Esophagus squamous epithelium (tissue), 5 donors: ENCODE measurements at places on chromosomes 7 and 10. TPM values are rescaled to one million over a fixed set of nuclear protein-coding genes. Genes with fewer than 3 reads are reported as not detected.
A peak's percentile ranks its signal among the peaks of the same experiment; 100 is the strongest.

DNA sequence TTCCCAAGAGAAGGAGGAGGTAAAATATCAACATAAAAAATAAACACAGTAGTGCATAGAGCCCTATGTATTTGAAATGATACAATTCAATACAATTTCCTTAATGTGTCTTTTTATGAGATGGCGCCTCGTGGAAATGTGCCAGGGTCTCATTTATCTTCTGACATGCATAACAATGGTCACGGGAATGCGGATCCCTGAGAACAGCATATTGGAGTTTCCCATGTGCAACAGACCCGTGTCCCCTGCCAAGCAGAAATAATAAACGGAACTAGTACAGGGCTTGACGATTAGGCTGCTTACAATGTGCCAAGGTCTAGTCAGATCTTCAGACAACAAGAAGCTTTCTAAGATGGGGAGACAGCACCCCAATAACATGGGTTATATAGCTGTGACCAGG is 217.9 kb downstream of the ARHGAP21 start:
- no peaks in the 10 kb centered on the region for H3K27me3 ChIP-seq
- DNase-seq = no peak
- H3K27ac ChIP-seq = peak overlapping the region; percentile 33
- H3K36me3 ChIP-seq = peaks cover 91% of the 10 kb centered on the region
- no peaks in the 10 kb centered on the region for H3K4me1 ChIP-seq
- H3K4me3 ChIP-seq = no peak overlapping the region

- H3K4me3 ChIP-seq = no peak overlapping the region
- no peaks in the 10 kb centered on the region for H3K27me3 ChIP-seq
- DNase-seq = no peak
- H3K36me3 ChIP-seq = no peaks in the 10 kb centered on the region
- H3K27ac ChIP-seq = no peak overlapping the region
Measured at GRCh38 chr7:26500749-26501352, 209.2 kb downstream of the SNX10 start.

- peaks cover 62% of the 10 kb centered on the region for H3K4me1 ChIP-seq
- no peak for DNase-seq
- peak overlapping the region; percentile 85 for H3K4me3 ChIP-seq
- no peaks in the 10 kb centered on the region for H3K27me3 ChIP-seq
- H3K36me3 ChIP-seq = no peaks in the 10 kb centered on the region
Measured at GRCh38 chr10:1050145-1050544, 1.2 kb upstream of the IDI1 start.

CRYGN gene
- total RNA-seq = not detected

C10orf62 gene
- total RNA-seq = not detected

GRCh38 chr10:59869594-59869940 is 36.8 kb downstream of the CCDC6 start:
- DNase-seq = no peak
- no peaks in the 10 kb centered on the region for H3K36me3 ChIP-seq
- no peak overlapping the region for H3K4me3 ChIP-seq
- H3K4me1 ChIP-seq = peaks cover 24% of the 10 kb centered on the region
- no peaks in the 10 kb centered on the region for H3K27me3 ChIP-seq

- no peak overlapping the region for H3K4me3 ChIP-seq
- H3K4me1 ChIP-seq = no peaks in the 10 kb centered on the region
- no peak for DNase-seq
- no peaks in the 10 kb centered on the region for H3K36me3 ChIP-seq
- H3K27ac ChIP-seq = no peak overlapping the region
- H3K27me3 ChIP-seq = no peaks in the 10 kb centered on the region
Measured at GRCh38 chr10:113313048-113313602, 239.7 kb upstream of the HABP2 start.

- no peaks in the 10 kb centered on the region for H3K4me1 ChIP-seq
- H3K36me3 ChIP-seq = no peaks in the 10 kb centered on the region
- H3K27me3 ChIP-seq = no peaks in the 10 kb centered on the region
- H3K4me3 ChIP-seq = no peak overlapping the region
Measured at GRCh38 chr10:285216-285615, 150.0 kb downstream of the ZMYND11 start.

GRCh38 chr7:25805027-25805687 is 346.8 kb upstream of the NFE2L3 start:
- no peaks in the 10 kb centered on the region for H3K27me3 ChIP-seq
- H3K27ac ChIP-seq = no peak overlapping the region
- DNase-seq = no peak
- no peaks in the 10 kb centered on the region for H3K36me3 ChIP-seq

DNA sequence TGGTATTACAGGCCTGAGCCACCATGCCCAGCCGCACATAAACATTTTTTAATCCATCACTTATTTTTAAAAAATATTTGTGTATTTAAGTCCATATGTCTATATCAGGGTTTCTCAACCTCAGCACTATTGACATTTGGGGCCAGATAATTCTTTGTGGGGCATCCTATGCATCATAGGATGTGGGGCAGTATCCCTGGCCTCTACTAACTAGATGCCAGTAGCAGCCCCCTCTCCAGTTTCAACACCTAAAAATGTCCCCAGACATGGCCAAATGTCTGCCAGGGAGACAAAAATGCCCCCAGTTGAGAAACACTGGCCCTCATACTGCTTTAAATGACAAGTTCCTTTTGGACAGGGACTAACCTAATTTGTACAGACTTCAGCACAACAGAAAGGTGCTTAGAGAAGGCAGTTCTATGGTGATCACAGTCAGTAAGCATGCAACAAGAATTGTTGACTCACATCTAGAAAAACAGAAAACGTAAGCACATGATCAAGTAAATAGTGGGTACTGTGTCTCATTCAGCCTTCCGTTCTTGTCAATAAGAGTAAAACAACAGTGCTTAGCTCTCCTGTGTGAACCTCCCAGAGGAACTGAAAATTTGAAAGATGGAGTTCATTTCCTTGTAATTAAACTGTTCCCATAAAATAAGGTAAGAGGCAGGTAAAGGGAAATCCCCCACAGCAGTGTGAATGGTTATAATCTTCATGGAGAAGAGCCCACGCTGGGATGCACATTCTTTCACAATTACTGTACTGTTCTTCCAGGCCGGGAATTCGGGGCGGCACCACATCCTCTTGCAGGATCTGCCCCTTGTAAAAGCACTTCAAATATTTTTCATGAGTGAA is 17.3 kb upstream of the ADRB1 start:
- H3K27ac ChIP-seq = peak overlapping the region; percentile 4
- no peaks in the 10 kb centered on the region for H3K36me3 ChIP-seq
- no peak overlapping the region for H3K4me3 ChIP-seq
- peaks cover 15% of the 10 kb centered on the region for H3K4me1 ChIP-seq

GRCh38 chr7:140211698-140212097 is 34.9 kb upstream of the KDM7A start:
- no peak overlapping the region for H3K4me3 ChIP-seq
- DNase-seq = no peak
- H3K27me3 ChIP-seq = no peaks in the 10 kb centered on the region
- H3K36me3 ChIP-seq = no peaks in the 10 kb centered on the region

CALML3 gene
- 227 TPM for total RNA-seq

DNA sequence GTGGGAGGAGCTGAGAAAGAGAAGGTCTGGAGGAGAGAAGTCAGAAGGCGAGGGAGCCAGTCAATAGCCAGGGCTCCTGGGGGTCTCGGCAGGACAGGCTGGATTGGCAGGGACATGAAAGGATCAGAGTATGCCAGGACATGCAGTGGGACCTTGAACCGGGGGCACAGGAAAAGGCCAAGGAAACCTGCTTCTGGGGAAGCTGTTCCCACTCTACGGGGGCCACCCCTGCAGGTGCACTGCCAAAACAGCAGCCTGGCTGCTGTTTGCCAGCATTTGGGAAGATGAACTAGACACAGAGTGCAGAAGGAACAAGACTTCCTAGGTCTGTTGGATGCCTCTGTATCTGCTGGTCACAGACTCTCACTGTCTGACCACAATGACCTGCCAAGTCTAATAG is 194.9 kb upstream of the PRSS58 start:
- H3K4me1 ChIP-seq = no peaks in the 10 kb centered on the region
- H3K4me3 ChIP-seq = no peak overlapping the region
- no peaks in the 10 kb centered on the region for H3K36me3 ChIP-seq

DNA sequence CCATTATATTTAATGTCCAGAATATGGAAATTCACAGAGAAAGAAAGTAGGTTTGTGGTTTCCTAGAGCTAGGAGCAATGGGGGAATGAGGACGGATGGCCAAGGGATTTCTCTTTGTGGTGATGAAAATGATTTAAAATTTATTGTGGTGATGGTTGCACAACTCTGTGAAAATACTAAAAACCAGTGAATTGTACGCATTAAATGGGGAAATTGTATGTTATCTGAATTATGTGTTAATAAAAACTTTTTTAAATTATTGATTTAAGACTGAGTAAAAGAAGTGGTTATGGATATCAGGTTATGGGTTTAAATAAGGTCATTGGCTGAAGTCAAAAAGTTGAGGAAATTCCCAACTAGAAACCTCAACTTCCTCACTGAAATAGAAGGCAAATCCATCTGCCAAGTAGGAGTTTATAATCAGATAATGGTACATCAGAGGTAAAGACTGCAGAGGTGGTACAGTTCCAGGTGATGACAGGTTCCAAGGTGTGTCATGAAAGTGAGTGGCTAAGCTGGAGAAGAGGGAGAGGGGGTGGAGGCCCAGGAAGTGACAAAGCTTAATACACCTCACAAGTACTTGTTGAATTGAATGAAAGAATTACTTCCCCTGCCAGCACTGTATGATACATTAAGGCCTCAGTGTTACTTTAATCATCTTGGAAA is 68.9 kb upstream of the CCDC71L start:
- no peak for DNase-seq
- H3K4me1 ChIP-seq = peaks cover 3% of the 10 kb centered on the region
- H3K4me3 ChIP-seq = no peak overlapping the region
- H3K27me3 ChIP-seq = no peaks in the 10 kb centered on the region
- H3K36me3 ChIP-seq = no peaks in the 10 kb centered on the region

GRCh38 chr10:58797356-58797755 is 284.7 kb downstream of the BICC1 start:
- no peaks in the 10 kb centered on the region for H3K36me3 ChIP-seq
- no peak overlapping the region for H3K27ac ChIP-seq
- H3K27me3 ChIP-seq = no peaks in the 10 kb centered on the region
- H3K4me3 ChIP-seq = no peak overlapping the region
- no peaks in the 10 kb centered on the region for H3K4me1 ChIP-seq

DNA sequence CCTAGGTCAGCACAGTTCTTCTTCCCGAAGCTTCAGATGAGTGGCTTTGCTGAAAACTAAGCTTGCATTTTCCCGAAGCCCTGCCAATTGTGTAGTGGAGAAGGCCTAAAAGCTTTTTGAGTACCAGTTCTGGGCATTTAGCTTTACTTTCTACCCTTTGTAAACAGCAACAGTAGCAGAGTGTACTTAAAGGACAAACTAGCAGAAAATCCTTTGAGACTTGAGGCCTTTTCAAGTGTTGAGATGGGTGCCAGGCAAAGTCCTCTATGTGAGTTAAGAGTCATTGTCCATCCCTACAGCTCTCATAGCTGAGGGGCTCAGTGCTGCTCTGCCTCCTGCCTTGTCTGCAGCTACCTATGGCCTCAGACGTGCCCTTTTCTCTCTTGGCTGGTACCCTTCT is 368.2 kb downstream of the CCSER2 start:
- H3K27ac ChIP-seq = no peak overlapping the region
- H3K4me3 ChIP-seq = no peak overlapping the region
- no peaks in the 10 kb centered on the region for H3K36me3 ChIP-seq
- H3K4me1 ChIP-seq = no peaks in the 10 kb centered on the region
- DNase-seq = no peak

ZNF777 gene
- 8.9 TPM for total RNA-seq

DNA sequence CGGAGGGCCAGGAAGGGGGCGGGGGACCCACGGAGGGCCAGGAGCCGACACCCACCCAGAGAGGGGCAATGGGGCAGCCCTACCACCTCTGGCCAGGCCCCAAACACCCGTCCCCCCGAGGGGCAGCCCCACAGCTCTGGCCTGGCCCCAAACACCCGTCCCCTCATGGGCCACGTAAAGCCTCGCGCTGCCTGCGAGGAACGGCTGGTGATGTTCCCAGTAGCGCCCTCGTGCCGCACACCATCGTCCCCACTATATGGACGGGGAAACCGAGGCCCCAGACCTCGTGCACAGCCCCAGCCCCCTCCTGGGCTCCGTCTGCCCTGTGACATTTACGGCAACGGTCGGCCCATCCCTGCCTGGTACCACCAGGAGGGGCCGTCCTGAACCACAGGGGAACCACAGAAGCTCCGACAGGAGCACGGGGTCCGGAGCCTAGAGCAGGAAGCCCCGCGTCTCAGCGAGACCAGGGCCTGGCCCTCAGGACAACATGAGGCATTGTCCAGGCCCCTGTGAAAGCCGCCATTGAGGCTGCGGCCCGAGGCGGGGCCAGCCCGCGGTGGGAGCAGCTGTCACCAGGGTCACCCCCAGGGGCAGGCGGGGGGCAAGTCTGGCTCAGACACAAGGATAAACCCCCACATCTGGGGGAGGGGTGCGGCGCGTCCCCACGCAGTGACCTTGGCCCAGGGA is 35.6 kb downstream of the GET4 start:
- H3K4me1 ChIP-seq = peaks cover 16% of the 10 kb centered on the region
- no peak for DNase-seq
- no peak overlapping the region for H3K4me3 ChIP-seq
- peaks cover 5% of the 10 kb centered on the region for H3K27me3 ChIP-seq

DNA sequence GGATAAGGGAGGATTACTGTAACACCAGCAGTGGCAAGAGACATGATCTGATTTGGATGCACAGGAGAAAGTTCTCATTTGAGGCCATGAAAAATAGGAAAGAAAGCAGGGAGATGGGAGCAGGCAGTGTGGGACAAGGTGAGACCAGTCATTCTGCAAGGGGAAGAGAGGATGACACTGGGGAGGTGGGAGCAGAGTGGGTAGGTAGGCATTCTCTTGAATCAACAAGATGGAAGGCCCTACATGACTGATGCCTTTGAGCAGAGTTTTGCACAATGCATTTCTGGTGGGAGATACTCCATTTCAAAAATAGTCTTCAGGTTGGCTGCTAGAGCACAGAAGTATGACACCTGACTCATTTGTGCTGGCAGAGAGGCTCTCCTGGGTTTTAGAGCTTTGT is 10.5 kb downstream of the RPS24 start:
- peak overlapping the region; percentile 23 for H3K27ac ChIP-seq
- no peak overlapping the region for H3K4me3 ChIP-seq
- H3K36me3 ChIP-seq = peaks cover 43% of the 10 kb centered on the region
- peaks cover 3% of the 10 kb centered on the region for H3K4me1 ChIP-seq
- H3K27me3 ChIP-seq = no peaks in the 10 kb centered on the region

DNA sequence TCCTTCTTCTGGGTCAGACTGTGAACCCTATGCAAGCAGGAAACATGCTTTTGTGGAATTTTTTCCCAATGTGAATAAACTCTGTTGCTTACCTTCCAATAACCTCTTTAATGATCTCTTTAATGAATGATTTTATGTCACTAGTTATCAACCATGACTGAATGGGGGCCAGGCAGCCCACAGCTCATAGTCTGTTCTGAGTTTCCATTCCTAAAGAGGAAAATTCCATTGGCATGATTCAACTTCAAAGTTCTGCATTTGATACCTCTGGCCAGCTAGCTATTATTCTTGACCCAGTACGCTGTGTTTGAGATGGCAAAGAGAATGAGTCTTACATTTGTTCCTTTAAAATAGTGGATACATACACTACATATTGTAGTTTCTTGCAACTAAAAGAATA is 867.8 kb upstream of the CELF2 start:
- no peak overlapping the region for H3K27ac ChIP-seq
- H3K36me3 ChIP-seq = no peaks in the 10 kb centered on the region
- no peak overlapping the region for H3K4me3 ChIP-seq
- no peaks in the 10 kb centered on the region for H3K4me1 ChIP-seq
